ENCODE measurements at places on chromosomes 1 and 21.

DNA sequence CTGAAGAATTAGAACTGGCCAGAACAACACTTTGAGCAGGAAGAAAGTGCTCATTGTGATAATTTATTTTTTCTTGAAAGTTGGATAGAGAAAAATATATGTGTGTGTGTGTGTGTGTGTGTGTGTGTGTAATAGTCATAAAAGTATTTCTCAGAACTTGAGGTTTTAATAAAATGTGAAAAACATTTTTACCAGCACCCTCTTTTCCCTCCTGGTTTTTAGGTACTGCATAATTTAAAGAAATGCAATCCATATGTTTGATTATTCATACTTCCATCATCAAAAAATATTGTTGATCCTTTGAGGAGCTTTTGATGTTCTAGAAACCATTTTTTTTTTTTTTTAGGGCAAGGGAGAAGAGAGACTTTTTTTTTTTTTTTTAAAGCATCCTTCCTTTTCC, 66.8 kb upstream of the JUN start:
- no peak for DNase-seq

DNA sequence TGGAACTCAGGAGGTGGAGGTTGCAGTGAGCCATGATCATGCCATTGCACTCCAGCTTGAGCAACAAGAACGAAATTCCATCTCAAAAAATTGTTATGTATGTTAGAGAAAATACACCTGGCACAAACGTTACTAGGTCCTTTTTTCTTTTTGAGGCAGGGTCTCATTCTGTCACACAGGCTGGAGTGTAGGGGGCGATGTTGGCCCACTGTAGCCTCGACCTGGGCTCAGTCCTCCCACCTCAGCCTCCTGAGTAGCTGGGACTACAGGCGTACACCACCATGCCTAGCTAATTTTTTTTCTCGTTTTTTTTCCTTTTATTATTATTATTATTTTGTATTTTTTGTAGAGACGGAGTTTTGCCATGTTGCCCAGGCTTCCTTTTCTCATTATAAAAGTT, 4.4 kb downstream of the HAX1 start:
- no peak for DNase-seq

DNA sequence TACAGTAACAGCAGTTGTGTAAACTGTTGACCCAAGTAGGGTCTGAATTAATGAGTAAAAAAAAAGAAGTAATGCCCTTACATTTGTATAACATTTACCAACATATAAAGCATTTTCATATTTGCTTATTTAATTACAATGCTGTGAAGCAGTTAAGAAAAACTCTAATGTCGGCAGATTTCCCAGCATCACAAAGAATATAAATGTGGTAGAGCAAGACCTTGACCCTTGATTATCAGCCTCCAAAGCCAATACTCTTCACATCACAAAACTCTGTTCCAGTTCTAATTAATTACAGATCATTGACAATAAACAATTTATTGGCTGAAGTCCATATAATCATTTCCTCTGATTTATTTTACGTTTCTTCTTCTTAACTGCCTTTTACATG, 130.2 kb downstream of the DUSP10 start:
- DNase-seq: no peak

DNA sequence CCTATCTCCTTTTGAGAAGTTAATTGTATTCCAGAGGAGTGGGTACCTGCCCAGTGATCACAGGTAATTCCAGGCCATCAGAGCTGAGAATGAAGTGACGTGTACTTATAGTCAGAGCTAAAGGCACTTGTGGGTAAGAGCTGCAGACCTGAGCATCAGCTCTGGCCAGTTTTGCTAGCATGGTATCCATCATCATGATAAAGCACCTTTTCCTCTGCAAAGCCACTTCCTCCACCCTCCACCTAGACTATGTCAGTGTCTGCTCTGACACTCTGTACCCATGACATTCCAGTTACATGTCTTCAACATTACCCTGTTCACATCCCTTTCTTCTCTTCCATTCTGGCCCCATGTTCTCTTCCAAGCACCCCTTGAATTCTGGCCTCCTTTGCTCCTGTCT, 157.3 kb downstream of the GRIK3 start:
- DNase-seq: no peak

DNA sequence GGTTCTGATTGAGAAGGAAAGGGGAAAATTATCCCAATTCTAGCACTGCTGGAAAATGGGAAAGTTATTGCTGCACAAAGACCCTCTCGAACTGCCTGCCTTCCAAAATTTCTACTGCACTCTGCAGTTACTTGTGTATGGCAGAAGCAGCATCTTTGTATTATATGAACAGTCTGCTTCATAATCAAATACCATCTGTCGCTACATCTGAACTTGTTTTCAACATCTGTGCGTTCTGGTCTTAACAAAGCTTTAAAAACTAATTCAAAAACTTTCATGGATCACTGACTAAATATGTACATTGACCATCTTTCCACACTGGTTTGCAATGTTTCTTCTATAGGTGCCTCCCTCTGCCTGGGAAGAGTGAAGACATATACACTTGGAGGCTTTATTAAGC, 79.2 kb downstream of the PROX1 start:
- no peak for DNase-seq

DNA sequence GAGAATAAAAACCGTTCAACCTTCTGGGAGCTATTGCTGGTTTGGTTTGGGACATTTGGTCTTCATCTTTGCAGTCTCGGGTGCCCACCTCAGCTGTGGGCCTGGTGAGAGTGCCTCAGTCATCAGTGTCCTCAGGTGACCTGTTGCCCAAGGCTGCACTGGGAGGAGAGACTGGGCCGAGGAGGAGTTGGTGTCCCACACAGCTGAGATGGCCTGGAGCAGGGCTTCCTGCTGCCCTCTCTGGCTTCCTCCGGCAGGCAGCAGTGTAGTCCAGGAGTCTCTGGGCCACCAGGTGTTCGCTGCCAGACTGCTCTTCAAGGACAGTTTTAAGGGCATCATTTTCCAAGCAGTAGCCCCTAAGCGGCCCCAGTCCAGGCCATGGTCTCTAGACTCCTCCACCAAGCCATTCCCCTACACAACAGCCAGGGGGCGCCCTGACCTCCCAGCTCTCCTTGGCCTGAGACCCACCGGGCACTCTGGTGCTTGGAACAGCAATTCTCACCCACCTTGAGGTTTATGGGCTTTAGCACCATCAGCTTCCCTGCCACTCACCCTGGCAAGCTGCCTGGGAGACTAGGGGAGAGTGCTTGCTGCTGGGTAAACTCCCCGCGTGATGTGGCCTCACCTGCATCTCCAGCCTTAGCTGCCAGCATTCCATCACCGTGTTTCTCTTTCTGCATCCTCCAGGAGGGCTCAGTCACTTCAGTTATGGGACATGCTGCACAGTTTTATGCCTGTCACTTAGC, 9.1 kb upstream of the SYTL1 start:
- DNase-seq: no peak

DNA sequence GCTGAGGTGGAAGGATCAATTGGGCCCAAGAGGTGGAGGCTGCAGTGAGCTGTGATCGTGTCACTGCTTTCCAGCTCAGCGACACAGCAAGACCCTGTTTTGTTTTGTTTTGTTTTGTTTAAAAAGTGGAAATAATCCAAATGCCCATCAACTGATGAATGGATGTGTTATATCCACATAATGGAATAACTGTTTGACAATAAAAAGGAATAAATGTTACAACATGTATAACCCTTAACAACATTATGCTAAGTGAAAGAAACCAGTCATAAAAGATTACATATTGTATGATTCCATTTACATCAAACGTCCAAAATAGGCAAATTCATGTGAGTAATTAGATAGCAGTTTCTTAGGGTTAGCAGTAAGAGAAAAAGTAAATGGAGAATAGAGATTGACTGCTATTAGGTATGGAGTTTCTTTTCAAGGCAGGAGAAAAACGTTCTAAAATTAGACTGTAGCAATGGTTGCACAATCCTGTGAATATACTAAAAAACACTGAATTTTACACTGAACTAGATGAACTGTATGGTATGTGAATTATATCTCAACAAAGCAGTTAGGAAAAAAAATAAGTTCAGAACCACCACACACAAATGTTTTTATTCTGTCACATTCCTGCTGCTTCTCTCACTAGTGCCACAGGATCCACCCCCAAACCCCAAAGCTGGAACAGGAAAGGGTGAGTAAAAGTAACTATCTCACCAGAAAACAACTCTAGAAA, 15.7 kb downstream of the FOXJ3 start:
- DNase-seq: no peak

GRCh38 chr1:48761986-48762385, 14.7 kb downstream of the BEND5 start:
- no peak for DNase-seq
